H9 (cell line): ENCODE measurements at places on chromosomes 11 and 22. TPM values are rescaled to one million over a fixed set of nuclear protein-coding genes. Genes with fewer than 3 reads are reported as not detected.
A peak's percentile ranks its signal among the peaks of the same experiment; 100 is the strongest.

- H3K27ac ChIP-seq, result no peak overlapping the region
- no peaks in the 10 kb centered on the region for H3K27me3 ChIP-seq
- peaks cover 21% of the 10 kb centered on the region for H3K36me3 ChIP-seq
- no peaks in the 10 kb centered on the region; the same call in 1 of the 2 replicates for H3K4me1 ChIP-seq
These were observed 10.1 kb upstream of the LRP5 start for GRCh38 chr11:68302256-68302655.

DNA sequence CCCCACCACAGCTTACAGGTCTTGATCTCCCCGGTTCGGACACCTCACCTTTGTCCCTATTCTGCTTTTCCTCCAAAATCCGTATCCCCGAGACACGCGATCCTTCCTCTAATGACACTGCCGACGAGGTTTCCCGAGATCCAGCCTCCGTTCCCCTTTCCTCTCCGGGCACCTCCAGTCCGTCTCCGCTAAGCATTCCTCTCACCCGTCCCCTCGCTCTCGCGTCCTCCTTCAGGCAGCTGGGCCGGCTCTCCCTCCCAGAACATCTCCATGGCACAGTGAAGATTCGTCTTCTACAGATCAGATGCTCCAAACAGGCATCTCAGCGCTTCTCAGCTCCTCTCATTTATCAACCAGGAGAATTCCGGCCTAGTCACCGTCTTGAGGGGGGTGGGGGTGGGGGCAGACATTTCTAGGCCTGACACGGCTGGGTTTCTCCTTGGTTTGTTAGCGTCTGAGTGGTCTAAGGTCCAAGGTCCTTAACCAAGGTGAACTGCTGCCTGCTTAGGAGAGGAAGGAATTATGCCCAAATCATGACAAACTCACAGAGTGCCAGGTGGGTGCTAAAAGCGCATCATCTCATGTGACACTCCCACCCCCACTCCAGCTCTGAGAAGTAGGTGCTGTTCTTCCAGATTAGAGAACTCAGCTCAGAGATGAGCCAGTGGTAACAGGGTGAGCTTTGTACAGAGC lies at the start of gene SPTBN2:
TSS of gene SPTBN2 (minus strand) at position 524 of the 693 bp plus-strand sequence. CDS start 7,976 bp downstream, outside the sequence.
- peaks cover 3% of the 10 kb centered on the region; the same call in 1 of the 2 replicates for H3K4me1 ChIP-seq
- H3K4me3 ChIP-seq, result peak within 1 kb of the TSS; percentile 87
- no peak within 1 kb of the TSS for H3K27ac ChIP-seq
- DNase-seq, result peak; percentile 61
- peaks cover 6% of the 10 kb centered on the region; the same call in 1 of the 2 replicates for H3K27me3 ChIP-seq

GRCh38 chr11:14106303-14107049 lies 144.0 kb downstream of the SPON1 start:
- no peaks in the 10 kb centered on the region for H3K27me3 ChIP-seq
- peaks cover 6% of the 10 kb centered on the region; the same call in 1 of the 2 replicates for H3K4me1 ChIP-seq
- no peak overlapping the region for H3K27ac ChIP-seq

- H3K27me3 ChIP-seq, result no peaks in the 10 kb centered on the region
- peak overlapping the region; percentile 97 for H3K4me3 ChIP-seq
- no peak overlapping the region for H3K27ac ChIP-seq
- no peak for DNase-seq
- no peaks in the 10 kb centered on the region for H3K4me1 ChIP-seq
- peaks cover 45% of the 10 kb centered on the region for H3K36me3 ChIP-seq
These were observed 16.2 kb downstream of the BAD start for GRCh38 chr11:64268025-64268892.

DNA sequence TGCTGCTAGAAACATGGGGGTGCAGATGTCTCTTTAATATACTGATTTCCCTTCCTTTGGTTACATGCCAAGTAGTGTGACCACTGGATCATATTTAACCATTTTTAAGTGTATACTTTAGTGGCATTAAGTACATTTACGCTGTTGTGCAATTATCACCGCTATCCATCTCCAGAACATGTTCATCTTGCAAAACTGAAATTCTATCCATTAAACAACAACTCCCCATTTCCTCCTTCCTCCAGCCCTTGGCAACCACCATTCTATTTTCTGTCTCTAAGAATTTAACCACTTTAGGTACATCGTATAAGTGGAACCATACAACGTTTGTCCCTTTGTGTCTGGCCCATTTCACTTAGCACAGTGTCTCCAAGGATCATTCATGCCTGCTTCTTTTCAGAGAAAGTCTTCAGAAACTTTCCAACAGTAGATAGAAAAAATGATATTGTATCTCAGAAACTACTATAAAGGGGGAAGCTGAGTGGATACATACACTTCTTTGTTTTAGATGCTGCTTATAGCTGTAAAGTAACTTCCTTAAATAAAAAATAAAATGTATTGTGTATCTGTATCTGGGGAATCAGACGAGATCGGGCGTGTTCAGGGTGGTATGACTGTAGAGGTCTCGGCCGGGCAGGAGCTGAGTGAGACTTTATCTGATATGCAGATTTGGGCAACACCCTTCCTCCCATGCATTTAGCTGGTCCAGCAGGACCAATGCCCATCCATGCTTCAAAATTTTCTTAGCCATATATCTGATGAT lies 44.6 kb upstream of the ZBED5 start:
- H3K27me3 ChIP-seq, result no peaks in the 10 kb centered on the region
- no peaks in the 10 kb centered on the region for H3K36me3 ChIP-seq
- DNase-seq, result no peak
- H3K27ac ChIP-seq, result no peak overlapping the region
- H3K4me3 ChIP-seq, result no peak overlapping the region

GRCh38 chr22:41908411-41909309 lies 6.2 kb downstream of the SHISA8 start:
- peak; percentile 74 for DNase-seq
- peaks cover 32% of the 10 kb centered on the region for H3K36me3 ChIP-seq
- no peak overlapping the region for H3K27ac ChIP-seq
- peaks cover 2% of the 10 kb centered on the region; the same call in 1 of the 2 replicates for H3K4me1 ChIP-seq

DNA sequence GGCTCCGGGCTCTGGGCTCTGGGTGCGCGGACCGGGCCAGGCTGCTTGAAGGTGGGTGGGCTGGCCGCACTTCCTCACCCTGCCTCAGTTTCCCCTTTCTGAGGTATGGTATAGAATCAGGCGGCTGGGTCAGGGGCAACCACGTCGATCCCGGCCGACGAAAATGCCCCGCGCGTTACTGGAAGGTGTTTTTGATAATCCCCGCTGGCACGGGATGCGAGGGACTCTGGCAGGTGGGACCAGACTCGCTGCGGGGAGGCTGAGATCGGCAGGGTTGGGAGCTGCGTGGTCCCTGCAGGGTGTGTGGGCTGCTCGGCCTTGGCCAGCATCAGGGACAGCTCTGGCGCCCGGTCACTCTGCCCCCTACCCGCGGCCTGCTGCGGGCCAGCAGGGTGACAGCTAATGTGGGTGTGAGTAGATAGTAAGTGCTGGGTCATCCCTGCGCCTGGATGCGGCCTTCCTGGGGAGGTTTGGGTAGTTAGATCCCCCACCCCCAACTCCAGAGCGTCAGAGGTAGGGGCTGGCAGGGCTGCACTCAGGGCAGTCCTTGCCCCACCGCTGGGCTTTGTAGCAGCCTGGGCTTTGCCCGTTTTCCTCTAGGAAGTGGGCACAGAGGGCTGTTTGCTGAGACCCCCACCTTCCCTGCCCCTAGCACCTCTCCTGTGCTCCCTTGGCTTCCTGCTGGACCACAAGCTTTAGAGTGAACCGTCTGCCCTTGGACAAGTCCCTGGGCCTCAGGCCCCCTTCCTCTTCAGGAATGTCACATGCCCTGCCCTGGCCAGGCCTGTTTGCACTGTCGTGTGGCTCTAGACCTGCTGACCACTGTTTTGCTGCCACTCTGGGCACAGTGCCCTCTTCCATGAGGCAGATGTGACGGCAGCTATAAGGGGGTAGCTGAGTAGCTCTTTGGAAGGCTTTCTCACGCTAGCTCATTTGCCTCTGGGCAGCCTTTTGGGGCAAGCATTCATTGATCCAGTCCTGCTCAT lies 579 bp downstream of the TANGO2 start:
- H3K4me1 ChIP-seq, result no peaks in the 10 kb centered on the region
- no peak for DNase-seq
- no peak overlapping the region for H3K27ac ChIP-seq
- H3K36me3 ChIP-seq, result no peaks in the 10 kb centered on the region
- H3K27me3 ChIP-seq, result peaks cover 27% of the 10 kb centered on the region

DNA sequence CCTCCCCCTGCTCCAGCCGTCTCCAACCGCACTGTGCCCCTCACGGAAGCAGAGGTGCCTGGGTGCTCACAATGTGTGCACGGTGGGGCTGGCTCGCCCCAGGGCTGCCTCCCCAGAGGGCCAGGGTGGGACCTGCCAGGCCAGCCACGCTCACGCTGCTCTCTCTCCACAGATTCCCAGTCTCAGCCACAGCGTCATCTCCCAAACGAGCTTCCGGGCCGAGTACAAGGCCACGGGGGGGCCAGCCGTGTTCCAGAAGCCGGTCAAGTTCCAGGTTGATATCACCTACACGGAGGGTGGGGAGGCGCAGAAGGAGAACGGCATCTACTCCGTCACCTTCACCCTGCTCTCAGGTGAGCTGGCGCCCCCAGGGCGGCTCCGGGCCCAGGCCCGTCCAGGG lies 30.4 kb downstream of the MOB2 start:
- H3K4me1 ChIP-seq, result no peaks in the 10 kb centered on the region
- no peaks in the 10 kb centered on the region for H3K27me3 ChIP-seq
- DNase-seq, result no peak

DNA sequence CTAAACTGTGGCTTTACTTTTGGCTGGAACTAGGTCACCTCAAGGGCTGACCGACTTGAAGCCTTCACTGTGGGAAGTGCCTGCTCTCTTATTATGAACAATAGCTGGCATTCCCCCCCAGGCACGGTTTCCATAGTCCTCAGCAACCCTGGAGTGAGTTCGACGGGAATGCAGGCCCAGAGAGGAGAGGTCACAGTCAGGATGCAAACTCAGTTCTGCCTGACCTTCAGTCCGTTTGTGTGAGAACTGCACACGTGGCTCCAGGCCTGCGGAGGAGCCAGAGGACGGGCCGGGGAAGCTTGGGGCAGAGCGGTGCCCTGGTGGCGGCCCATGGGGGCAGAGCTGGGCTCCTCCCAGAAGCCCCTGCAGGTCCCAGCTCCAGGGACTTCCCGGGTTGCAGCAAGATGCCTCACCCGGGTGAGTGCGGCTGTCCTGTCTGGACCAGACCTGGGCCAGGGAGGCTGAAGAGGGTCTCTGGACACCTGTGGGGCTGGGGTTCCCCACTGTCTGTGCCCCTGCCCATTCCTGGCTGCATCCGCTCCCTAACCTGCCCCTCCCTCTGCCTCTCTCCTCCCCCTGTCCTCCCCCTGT lies 17.2 kb downstream of the SLC25A18 start:
- peaks cover 2% of the 10 kb centered on the region; the same call in 1 of the 3 replicates for H3K36me3 ChIP-seq
- peak; percentile 69 for DNase-seq
- no peak overlapping the region for H3K4me3 ChIP-seq
- no peak overlapping the region for H3K27ac ChIP-seq
- H3K4me1 ChIP-seq, result no peaks in the 10 kb centered on the region
- no peaks in the 10 kb centered on the region for H3K27me3 ChIP-seq

- DNase-seq, result no peak
- no peaks in the 10 kb centered on the region for H3K4me1 ChIP-seq
- no peak overlapping the region for H3K27ac ChIP-seq
These were observed 212.4 kb downstream of the BRD1 start for GRCh38 chr22:49614966-49615965.

GRCh38 chr11:38323961-38324761 lies 1726.1 kb upstream of the RAG2 start:
- peak; percentile 34 for DNase-seq
- no peak overlapping the region for H3K4me3 ChIP-seq
- H3K27ac ChIP-seq, result no peak overlapping the region
- H3K4me1 ChIP-seq, result no peaks in the 10 kb centered on the region; the same call in 1 of the 2 replicates

The PPFIA1 gene
- total RNA-seq, result 59.2 and 63.4 TPM in 2 replicates

The RBMXL2 gene
- total RNA-seq, result not detected in 2 replicates

The SHISA8 gene
- total RNA-seq, result 0.72 and 1.4 TPM in 2 replicates

The RAG1 gene
- 0.50 and 0.70 TPM in 2 replicates for total RNA-seq

The CALCB gene
- not detected in 2 replicates for total RNA-seq

The OSBP2 gene
- total RNA-seq, result 3.4 and 3.6 TPM in 2 replicates

The SOX10 gene
- total RNA-seq, result 2.1 and 2.4 TPM in 2 replicates

The SPON1 gene
- 0.20 and 0.22 TPM in 2 replicates for total RNA-seq

The ART1 gene
- total RNA-seq, result not detected in 2 replicates

The OR51I1 gene
- not detected in 2 replicates for total RNA-seq

The ESAM gene
- total RNA-seq, result 0.33 and 0.92 TPM in 2 replicates
